ENCODE measurements at places on chromosomes 2 and 18.

GRCh38 chr18:54209471-54210180 is 14.8 kb downstream of the MBD2 start:
- DNase-seq, result no peak

- no peak for DNase-seq
Measured at GRCh38 chr2:27977731-27978312, 87.3 kb downstream of the BABAM2 start.

DNA sequence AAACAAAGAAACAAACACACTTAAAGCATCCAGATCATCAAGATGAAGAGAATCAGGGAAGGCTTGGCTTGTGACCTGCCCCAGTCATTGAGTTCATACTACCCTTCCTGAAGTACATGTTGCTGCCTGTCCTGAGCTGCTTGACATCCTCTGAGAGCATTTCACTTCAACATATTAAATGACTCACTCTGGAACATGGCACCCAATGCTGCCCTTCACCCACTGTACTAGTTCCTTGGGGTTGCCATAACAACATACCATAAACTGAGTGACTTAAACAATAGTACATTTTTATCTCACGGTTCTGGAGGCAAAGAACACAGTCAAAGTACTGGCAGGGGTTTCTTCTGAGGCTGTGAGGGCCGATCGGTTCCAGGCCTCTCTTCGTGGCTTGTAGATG is 371.3 kb downstream of the RNF144A start:
- no peak for DNase-seq

DNA sequence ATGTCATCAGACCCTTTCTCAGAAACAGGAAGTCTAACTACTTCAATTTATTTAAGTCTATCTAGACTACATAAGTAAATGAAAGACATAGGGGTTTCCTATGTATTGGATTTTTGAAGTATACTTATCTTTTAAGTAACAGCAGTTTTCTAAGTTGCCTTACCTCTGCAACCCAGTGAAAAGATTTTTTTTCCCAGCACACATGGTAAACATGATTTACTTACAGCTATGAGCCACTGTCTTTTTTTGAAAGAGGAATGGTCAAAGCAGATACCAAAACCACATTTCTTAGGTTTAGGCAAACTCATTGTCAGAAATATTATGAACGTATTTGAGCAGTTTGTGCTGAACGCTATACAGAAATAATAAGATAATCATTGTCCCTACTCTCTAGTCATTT is 78.7 kb upstream of the OTX1 start:
- no peak for DNase-seq

GRCh38 chr2:210226223-210226622 is 976 bp upstream of the ACADL start:
- no peak for DNase-seq

- no peak for DNase-seq
Measured at GRCh38 chr18:55623626-55624025, 35.6 kb upstream of the TCF4 start.

DNA sequence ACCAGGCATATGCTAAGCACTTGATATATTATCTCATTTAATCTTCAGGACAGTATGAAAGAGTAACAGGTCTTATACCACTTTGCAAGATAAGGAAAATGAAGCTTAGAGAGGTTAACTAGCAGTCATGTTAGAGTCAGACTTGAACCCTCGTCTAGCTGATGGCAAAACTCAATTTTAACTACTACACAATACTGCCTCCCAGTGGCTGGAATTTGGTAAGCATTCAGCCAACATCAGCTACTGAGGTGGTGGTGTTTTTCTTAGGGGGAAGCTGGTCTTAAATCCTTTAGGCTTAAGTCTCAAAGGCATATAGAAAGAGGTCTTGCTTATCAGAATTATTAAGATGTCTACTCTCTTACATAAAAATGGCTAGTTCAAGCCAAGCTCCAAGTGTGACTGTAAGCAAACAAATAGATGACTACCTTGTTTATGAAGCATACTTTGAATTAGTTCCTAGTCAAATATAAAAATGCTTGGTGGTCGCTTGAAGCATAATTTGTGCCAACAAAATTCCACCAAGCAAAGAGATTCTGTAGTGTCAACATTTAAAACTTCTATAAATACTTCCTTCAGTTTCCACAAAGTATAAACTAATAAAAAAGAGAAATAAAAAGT is 325.4 kb upstream of the FIGN start:
- no peak for DNase-seq

- no peak for DNase-seq
Measured at GRCh38 chr2:22885245-22885644, 499.7 kb upstream of the KLHL29 start.

- DNase-seq, result no peak
Measured at GRCh38 chr18:67367540-67367939, 149.0 kb downstream of the DSEL start.

GRCh38 chr2:12045864-12046291 is 299.4 kb downstream of the LPIN1 start:
- DNase-seq, result no peak

DNA sequence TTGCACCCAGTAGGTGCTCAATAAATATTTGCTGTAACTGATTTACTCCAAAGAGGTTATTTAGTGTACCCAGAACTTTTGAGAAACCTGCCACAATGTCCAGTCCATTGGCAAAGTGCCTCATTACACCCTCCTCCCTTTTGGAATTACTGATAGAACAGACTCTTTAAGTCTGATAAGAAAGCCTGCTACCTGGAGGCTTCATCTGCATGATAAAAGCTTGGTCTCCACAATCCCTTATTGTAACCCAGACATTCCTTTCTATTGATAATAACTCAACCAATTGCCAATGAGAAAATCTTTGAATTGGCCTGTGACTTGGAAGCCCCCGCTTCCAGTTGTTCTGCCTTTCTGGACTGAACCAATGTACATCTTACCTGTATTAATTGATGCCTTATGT is 281.2 kb upstream of the FBXO11 start:
- DNase-seq, result no peak

GRCh38 chr2:230902180-230902899 is 22.7 kb downstream of the GPR55 start:
- peak; percentile 76 for DNase-seq
